ENCODE measurements at places on chromosomes 16 and 17.

GRCh38 chr17:73151916-73152632 is 12.7 kb upstream of the SSTR2 start:
- DNase-seq = no peak

- no peak for DNase-seq
Measured at GRCh38 chr16:17027488-17028129, 443.2 kb downstream of the XYLT1 start.

- DNase-seq = no peak
Measured at GRCh38 chr16:732332-732731, 5.4 kb downstream of the HAGHL start.

GRCh38 chr17:57567251-57567650 is 177.8 kb downstream of the CCDC182 start:
- DNase-seq = no peak

DNA sequence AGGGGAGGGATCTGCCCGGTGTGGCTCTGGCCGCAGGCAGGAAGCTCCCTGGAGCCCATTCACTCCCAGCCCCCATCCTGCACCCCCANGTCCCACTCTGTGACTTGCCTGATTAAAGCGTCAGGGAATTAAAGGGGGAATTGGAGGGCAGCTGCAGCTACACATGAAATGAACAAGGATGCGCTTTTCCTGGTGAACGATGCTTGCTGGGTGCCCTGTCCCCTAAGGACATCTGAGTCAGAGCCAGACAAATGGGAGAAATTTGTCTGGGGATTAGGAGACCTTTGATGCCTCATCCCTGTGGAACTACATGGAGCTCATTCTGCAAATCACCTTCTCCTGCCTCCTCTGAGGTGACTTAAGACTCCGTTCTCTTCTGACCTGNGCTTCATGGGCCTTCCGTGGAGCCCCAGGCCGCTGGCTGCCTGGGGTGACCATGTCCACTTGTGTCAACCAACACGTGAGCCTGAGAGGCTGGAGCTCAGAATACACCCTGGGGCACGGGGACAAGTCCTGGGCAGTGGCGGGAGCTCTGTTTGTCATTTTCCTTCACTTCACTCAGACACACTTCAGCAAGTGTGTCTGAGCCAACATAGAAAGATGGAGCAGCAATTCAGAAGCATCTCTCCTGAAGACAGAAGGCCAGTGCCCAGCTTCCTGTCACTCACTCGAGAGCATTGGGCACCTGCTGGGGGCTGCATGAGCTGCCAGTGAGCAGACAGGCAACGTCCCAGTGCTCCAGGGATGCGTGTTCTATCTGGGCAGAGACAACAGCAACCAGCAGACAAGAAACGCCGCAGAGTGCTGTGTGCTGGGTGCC is 54.1 kb downstream of the METRNL start:
- no peak for DNase-seq

GRCh38 chr16:18948372-18949020 is 22.3 kb upstream of the SMG1 start:
- DNase-seq = no peak

DNA sequence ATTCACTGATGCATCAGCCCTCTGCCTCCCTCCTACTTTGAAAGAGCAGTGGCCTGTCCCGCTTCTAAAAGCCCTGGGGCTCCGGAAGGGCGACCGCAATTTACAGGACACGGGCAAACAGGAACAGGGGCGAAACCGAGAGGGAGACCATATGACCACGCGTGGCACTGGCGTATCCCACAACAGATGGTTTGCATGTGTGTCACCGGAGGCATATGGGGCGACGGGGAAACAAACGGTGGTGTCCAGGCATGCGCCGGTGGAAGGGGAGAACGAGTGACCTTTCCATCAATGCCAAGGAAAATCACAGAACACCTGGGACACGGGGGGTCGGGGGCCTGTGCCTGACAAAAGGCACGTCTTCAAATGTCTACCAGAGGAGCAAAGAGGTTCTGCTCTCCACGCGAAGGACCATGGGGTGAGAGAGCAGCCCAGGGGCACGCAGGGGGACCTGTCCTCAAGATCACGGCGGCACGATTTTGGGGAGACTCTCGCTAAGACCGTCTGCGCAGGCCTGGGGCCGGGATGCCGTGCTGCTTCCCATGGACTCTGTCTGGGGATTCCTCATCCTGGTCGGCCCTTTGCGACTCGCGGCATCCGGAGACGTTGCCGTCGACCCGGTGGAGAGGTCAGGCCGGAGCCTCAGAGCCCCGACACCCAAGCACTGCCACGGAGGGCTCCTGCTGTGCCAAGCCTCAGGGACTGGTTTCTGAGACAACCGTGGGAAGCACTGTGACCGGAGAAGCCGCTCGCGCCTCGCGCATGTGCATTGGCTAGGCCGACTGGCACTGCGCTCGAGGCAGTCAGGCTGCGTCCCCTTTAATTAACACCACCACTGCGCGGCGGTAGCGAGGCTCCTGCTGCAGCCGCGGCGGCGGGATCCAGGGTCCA is 12.8 kb upstream of the KCNJ18 start:
- DNase-seq = no peak

DNA sequence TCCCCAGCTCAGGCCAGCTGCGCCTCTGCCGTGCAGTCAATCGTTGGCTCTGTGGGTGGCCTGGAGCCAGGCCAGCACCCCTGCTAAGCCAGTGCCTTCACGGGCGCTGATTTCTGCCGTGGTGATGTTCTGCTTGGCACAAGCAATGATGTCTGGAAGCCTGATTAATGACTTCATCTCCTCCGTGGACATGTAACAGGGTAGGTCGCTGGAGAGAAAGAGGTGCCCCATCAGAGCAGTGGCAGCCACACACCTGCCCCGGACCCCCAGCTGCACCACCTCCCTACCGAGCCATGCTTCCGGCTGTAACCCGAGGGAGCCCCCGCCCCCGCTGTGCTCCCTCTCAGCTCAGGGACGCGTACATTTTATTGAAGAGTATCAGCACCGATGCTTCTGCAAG is 1.9 kb downstream of the ARL16 start:
- no peak for DNase-seq

DNA sequence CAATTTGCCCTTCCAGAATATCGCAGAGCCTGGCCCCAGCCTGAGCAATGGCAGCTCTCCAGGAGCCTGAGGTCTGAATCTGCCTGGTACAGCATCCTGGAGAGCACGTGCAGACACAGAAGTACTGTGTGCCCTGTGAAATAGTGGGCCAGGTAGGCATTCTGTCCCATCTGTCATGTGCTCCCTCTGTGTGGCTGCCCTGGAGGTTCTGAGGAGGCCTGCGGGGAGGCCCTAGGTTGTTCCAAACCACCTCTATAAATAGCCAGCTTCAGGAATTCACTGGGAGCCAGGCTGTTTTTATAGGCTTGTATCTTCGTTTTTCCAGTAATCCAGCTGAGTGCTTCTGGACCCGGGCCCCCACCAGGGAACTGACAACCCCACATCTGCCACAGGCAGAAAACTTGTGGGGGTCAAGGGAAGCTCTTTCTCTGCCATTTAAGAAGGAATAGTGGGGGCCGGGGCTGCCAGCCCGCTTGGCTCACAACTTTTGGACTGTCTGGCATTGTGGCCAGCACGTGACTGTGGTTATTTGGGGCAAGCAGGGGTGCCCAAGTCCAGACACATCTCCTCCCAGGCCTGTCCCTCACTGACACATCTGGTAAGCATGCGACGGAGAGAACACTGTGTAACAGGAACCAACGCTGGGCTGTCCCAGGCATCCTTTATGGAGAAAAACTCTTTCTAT is 356.3 kb upstream of the TNRC6C start:
- DNase-seq = no peak

DNA sequence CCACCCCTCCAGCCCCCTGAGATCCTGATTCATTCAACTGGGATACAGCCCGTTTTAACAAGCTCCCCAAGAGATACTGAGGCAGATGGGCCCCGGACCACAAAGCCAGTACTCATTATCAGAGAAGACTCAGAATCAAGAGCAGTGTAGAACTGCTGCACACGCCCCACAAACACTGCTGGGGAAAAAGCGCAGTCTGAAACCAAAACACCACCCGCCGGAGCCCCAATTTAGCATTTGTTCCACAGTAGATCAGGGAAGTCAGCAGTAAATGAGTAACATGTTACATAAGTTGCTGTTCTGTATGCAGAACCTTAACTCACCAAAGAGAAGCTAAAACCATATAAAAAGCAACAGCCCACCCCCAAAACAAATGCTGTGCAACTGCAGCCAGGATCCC is 123.6 kb downstream of the CDYL2 start:
- no peak for DNase-seq

- DNase-seq = peak; percentile 61
Measured at GRCh38 chr16:24036614-24037013, 200.8 kb downstream of the PRKCB start.

GRCh38 chr17:49707246-49707607 is 537 bp downstream of the SLC35B1 start:
- peak; percentile 51 for DNase-seq

- peak; percentile 79 for DNase-seq
Measured at GRCh38 chr16:27179500-27180072, 23.7 kb upstream of the KDM8 start.

- no peak for DNase-seq
Measured at GRCh38 chr16:86011532-86011931, 112.6 kb downstream of the IRF8 start.

GRCh38 chr17:58153046-58153445 is 4.9 kb downstream of the OR4D1 start:
- no peak for DNase-seq

- DNase-seq = peak; percentile 22
Measured at GRCh38 chr17:3639981-3640596, 3.5 kb downstream of the CTNS start.

- no peak for DNase-seq
Measured at GRCh38 chr16:31253642-31254045, 6.1 kb upstream of the ITGAM start.

DNA sequence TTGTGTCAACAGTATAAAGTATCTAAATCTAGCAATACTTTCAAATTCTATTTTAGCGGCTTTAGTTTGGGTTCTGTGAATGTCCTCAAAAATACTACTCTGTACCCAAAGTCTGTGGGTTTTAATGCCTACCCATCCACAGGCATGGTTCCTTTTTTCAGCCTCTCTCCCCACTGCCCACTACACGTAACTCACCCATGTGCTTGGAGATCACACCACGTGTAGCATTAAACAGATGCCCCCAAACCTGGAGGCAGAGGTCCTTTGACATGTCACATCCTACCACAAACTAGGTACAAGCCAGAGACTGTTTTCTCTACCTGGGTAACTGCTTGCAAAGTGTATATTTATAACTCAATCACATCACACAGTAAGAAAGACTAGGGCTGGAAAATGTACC is 5.4 kb downstream of the DYNC1LI2 start:
- DNase-seq = no peak

DNA sequence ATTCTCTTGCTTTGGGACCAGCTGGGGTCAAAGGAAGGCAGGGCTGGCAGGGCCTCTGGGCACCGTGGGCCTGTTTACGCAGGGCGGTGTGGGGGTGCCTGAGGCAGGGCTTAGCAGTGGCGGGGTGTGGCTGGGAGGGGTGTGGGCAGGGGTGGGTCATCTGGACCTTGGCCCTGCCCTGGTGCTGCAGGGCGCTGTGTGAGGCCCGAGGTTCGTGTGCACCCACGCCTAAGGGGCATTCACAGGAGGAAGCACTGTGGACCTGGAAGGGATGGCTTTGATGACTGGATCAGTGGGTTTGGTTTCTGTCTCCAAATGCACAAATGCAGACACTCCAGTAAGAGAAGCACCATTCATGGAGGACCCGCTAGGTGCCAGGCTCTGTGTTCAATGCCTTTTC is 37.3 kb downstream of the BCO1 start:
- no peak for DNase-seq
